Activated CD4-positive, alpha-beta T cell treated with anti-CD3 and anti-CD28 coated beads, Interleukin-2, amount 50 U/mL, for 48 hours (primary cell): ENCODE measurements at places on chromosomes 5 and 9.

- no peak for DNase-seq
Observed at GRCh38 chr5:112227911-112228631, 191.0 kb downstream of the EPB41L4A start.

GRCh38 chr9:12670006-12670405, 23.2 kb upstream of the TYRP1 start:
- no peak for DNase-seq

DNA sequence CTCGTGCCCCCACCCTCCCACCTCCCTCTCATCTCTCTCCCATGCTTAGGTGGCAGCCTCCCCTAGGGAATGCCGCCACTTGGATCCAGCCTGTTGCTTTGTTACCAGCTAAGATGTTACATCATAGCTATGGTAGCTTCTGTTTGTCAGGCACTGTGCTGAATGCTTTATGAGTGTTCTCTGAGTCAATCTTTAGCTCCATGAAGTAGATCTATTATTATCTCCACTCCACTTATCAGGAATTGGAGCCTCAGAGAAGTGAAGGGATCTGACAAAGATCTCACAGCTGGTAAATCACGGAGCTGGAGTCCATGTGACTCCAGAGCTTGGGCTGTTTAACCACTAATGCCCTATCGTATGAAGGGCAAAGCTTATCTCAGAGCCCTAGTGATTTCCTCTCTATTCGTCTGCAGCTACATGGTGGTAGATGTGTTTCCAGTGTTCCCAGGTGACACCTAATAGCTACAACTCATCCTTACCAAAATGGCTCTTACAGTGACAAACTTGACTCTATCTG, 54.1 kb downstream of the GARNL3 start:
- no peak for DNase-seq

- DNase-seq, result no peak
Observed at GRCh38 chr9:88464851-88465250, 70.1 kb upstream of the NXNL2 start.

- no peak for DNase-seq
Observed at GRCh38 chr9:131386281-131386680, 7.6 kb upstream of the PRRC2B start.

- no peak for DNase-seq
Observed at GRCh38 chr5:72937517-72938061, 18.3 kb upstream of the FCHO2 start.

DNA sequence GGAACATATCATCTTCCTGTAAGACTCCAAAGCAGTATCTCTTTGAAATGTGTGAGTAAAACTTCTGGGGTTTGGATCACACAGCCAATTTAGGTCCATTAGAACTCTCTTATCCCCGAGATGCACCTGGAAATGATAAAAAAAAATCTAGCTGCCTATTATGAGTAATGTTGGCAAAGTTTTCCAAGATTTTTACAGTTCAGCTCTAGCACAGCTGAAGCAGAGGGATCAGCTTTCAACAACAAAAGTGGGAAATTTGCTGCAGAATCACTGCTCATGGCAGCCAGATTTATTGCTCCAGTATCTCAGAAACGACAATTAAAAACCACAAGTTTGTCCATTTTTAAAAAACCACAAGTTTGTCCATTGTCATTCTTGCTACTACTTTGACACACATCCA, 292.2 kb downstream of the IRX2 start:
- DNase-seq, result no peak

- no peak for DNase-seq
Observed at GRCh38 chr5:8729437-8729836, 816.4 kb downstream of the SEMA5A start.

- peak; percentile 79 for DNase-seq
Observed at GRCh38 chr5:177402271-177403043, 2.0 kb upstream of the PFN3 start.

GRCh38 chr5:1507961-1508658, 15.7 kb downstream of the LPCAT1 start:
- no peak for DNase-seq

GRCh38 chr9:123350590-123351310, 5.2 kb upstream of the CRB2 start:
- no peak for DNase-seq

- DNase-seq, result no peak
Observed at GRCh38 chr5:72394688-72395087, 74.5 kb downstream of the PTCD2 start.

- DNase-seq, result no peak
Observed at GRCh38 chr5:82480331-82480730, 202.2 kb upstream of the RPS23 start.

DNA sequence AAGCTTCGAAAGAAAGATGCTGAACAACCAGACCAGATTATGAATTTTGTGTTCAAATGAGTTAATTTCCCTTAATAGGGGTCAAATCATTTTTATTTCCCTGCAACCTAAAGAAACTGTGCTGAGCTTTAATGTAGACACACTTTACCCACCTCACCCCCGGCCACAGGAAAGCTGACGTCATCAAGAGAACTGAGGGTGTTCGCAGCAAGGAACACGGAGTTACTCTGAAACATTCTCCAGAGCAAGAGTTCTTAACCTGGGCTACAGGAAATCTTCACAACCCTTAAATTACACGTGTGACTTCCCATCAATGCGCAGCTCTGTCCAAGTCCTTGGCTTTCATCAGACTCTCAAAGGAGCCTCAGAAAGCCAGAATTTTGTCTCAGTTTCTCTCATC, 116.3 kb downstream of the COL23A1 start:
- DNase-seq, result no peak

- DNase-seq, result no peak
Observed at GRCh38 chr9:90024409-90024808, 419.6 kb downstream of the GADD45G start.

DNA sequence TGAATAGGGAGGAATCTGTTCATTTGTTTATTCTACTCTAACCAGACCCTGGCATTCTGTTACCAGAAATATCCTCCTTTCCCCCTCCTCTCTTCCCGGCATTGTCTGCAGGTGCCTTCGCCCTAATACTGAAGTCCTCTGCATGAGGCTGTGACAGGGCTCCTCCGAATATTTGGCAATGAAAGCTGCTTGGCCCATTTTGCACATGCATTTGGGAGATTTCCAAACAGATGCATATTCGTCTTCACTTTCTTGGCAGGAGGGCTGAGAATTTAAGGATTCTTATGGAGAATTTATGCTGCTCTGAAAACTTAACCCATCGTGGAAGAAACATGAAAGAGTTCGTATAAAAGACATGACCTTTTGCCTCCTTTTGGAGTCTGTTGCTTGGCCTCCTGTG, 484.0 kb downstream of the ZNF608 start:
- DNase-seq, result no peak

DNA sequence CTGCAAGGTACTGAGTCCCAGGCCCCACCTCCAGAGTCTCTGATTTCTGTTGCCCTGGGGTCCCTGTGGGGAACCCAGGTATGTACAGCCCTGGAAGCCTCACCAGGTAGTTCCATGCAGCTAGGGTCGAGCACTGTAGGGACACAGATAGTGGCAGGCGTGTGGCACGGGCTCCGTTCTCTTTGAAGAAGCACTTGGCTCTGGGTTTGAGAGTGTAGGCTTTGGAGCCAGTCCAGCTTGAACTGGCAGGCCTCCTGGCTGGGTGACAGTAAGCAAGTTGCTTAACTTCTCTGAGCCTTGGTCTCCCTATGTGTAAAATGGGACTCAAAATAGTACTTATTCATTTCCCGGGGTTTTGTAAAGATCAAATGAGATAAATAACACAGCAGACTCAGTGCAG, 5.6 kb downstream of the OLFM1 start:
- no peak for DNase-seq
